ENCODE measurements at places on chromosomes 13 and 19. TPM values are rescaled to one million over a fixed set of nuclear protein-coding genes. Genes with fewer than 3 reads are reported as not detected.
A peak's percentile ranks its signal among the peaks of the same experiment; 100 is the strongest.

DACH1 gene
- total RNA-seq: not detected

ZNF541 gene
- not detected for total RNA-seq

CAMSAP3 gene
- 8.2 TPM for total RNA-seq

SNRNP70 gene
- 98.5 TPM for total RNA-seq

GRCh38 chr13:88217372-88217771, 546.2 kb downstream of the SLITRK5 start:
- DNase-seq: no peak

DNA sequence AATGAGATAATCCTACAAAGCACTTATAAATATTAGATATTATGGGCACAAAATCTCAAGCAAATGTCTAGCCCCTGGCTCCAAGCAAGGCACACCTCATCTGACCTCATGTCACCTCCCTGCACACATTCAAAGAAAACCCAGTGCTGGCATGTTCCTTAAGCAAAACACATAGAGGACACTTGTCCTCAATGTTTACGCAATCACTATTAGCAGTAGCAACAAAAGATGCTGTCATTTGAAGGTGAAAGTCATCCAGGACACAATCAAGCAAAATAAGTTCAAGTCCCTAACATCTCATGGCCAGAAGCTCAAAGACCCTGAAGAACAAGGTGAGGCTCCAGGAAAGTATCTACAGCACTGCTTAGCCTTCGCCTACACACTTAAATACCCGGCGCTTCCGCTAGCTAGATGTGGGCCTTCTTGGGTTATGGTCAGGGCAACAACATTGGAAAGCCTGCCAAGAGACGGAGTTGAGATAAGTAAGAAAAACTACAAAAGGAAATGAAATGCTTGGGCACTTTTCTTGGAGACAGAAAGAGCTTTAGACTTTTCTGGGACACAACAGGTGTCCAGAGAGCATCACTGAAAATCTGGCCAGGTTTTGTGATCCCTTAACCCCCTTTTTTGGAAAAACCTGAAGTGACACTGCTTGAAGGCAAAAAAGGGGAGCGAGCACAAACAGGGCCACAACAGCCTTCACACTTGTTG, 85.7 kb downstream of the FOXO1 start:
- no peak for DNase-seq

GRCh38 chr13:109740121-109740520, 46.3 kb downstream of the IRS2 start:
- DNase-seq: no peak

DNA sequence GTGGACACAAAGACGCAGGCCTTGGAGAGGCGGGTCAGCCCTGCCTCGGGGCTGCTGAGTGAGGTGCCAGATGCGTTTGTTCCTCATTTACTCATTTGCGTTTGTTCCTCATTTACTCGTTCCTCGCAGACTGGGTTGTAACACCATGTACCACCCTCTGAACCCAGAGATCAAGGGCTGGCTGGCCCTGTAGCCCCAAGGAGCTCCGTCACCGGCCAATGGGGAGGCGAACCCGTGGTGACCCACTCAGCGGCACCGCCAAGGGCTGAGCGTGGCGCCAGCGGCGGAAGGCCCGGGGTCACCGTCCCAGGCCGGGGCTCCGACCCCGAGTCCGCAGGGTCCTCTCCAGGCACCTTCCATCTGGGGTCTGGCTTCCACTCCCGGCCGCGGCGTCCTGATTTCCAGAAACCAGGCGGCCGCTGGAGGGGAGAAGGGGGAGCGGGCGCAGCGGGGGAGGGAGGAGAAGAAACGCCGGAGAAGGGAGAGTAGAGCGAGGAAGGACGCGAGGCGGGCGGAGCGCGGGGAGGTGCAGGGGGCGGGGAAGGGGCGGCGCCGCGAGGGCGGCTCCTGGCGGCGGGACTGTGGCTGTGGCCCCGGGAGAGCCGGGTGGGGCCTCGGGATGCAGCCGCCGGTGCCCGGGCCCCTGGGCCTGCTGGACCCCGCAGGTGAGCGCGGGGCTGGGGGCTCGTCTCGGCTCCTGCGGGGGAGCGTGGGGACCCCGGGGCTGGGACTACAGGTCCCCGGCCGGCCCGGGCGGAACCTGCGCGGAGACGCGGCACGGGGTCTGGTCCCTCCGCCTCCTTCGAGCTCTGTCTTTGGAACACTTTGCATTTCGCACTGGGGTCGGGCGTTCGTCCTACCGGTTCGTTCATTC, at the start of gene TMEM255B:
TSS of gene TMEM255B (plus strand) at position 576 of the 874 bp plus-strand sequence. CDS start at position 620, 44 bp downstream.
- peak; percentile 65 for DNase-seq

Measured in mammary epithelial cell (primary cell).